Natural killer cell (primary cell): ENCODE measurements at places on chromosomes 5 and 9. TPM values are rescaled to one million over a fixed set of nuclear protein-coding genes. Genes with fewer than 3 reads are reported as not detected.
A peak's percentile ranks its signal among the peaks of the same experiment; 100 is the strongest.

TRMO gene
- 26.6 TPM for total RNA-seq

DNA sequence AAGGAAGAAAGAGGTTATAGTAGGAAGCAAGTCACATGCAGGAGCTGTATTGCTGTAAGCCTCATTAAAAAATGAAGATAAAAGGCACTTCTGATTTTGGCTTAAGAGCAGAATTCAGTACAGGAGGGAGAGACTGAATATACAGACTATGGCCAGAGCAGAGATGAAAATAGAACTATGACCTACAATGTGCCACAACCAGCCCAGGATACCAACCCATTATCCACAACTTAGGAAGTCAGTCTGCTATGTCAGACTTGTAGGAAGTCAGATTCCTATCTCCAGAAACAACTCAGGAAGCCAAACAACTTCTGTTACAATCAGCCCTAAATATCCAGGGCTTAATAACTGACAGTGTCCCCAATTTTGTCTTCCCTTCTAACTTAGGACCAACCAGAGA, 156.2 kb upstream of the ANKH start:
- peaks cover 4% of the 10 kb centered on the region for H3K27me3 ChIP-seq
- no peak overlapping the region for H3K4me3 ChIP-seq
- H3K27ac ChIP-seq, result no peak overlapping the region
- no peaks in the 10 kb centered on the region for H3K36me3 ChIP-seq

GRCh38 chr9:133491656-133491925, 12.7 kb upstream of the SLC2A6 start:
- H3K27me3 ChIP-seq, result no peaks in the 10 kb centered on the region
- H3K27ac ChIP-seq, result no peak overlapping the region
- no peaks in the 10 kb centered on the region for H3K36me3 ChIP-seq
- H3K4me1 ChIP-seq, result no peaks in the 10 kb centered on the region
- no peak for DNase-seq
- H3K4me3 ChIP-seq, result no peak overlapping the region

ORM2 gene
- not detected for total RNA-seq

- no peaks in the 10 kb centered on the region for H3K36me3 ChIP-seq
- DNase-seq, result no peak
- H3K27ac ChIP-seq, result peak overlapping the region; percentile 2
These were observed 103.4 kb downstream of the OTULIN start for GRCh38 chr5:14767735-14768507.

- no peak overlapping the region for H3K4me3 ChIP-seq
- no peak for DNase-seq
- no peaks in the 10 kb centered on the region for H3K27me3 ChIP-seq
- H3K4me1 ChIP-seq, result no peaks in the 10 kb centered on the region
These were observed 218.4 kb downstream of the ADAMTS6 start for GRCh38 chr5:65263321-65263720.

- no peak overlapping the region for H3K27ac ChIP-seq
- no peaks in the 10 kb centered on the region for H3K36me3 ChIP-seq
- no peaks in the 10 kb centered on the region for H3K4me1 ChIP-seq
- no peak overlapping the region for H3K4me3 ChIP-seq
- DNase-seq, result no peak
These were observed 483 bp downstream of the FBXL7 start for GRCh38 chr5:15500325-15501001.

ZNF483 gene
- total RNA-seq, result 5.8 TPM

PRDM9 gene
- not detected for total RNA-seq

RLN2 gene
- 1.4 TPM for total RNA-seq

- H3K4me1 ChIP-seq, result no peaks in the 10 kb centered on the region
- H3K36me3 ChIP-seq, result no peaks in the 10 kb centered on the region
- H3K27me3 ChIP-seq, result no peaks in the 10 kb centered on the region
- H3K27ac ChIP-seq, result no peak overlapping the region
- DNase-seq, result no peak
These were observed 32.5 kb downstream of the SHB start for GRCh38 chr9:38036359-38037084.

GPR151 gene
- not detected for total RNA-seq

- H3K27me3 ChIP-seq, result no peaks in the 10 kb centered on the region
- no peak for DNase-seq
- H3K27ac ChIP-seq, result no peak overlapping the region
- no peaks in the 10 kb centered on the region for H3K36me3 ChIP-seq
- H3K4me3 ChIP-seq, result no peak overlapping the region
These were observed 9.8 kb downstream of the RIGI start for GRCh38 chr9:32516241-32516640.

DNA sequence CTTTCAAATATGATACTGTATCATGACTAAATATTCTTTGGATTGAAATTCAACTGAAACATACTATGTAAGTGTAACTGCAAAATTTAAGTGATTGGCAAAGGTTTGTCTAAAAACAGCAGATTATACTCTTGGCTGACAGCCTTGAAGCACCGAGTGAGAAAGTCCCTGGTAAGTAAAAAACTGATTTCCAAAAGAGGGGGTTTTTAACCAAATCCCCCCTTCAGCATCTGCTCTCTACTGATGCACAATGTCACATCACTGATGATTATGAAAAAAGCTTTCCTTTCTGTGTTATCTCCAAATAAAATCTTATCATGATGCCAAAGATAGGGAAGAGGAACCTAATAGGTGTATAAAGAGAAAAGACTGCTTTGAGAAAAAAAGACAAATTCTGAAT, 141.0 kb downstream of the MEF2C start:
- no peaks in the 10 kb centered on the region for H3K36me3 ChIP-seq
- H3K4me1 ChIP-seq, result no peaks in the 10 kb centered on the region
- no peak overlapping the region for H3K4me3 ChIP-seq
- no peak overlapping the region for H3K27ac ChIP-seq

TOR4A gene
- total RNA-seq, result 19.2 TPM

GRCh38 chr5:138528208-138528607, 14.8 kb downstream of the ETF1 start:
- H3K27ac ChIP-seq, result no peak overlapping the region
- no peaks in the 10 kb centered on the region for H3K4me1 ChIP-seq
- H3K36me3 ChIP-seq, result peaks cover 11% of the 10 kb centered on the region
- DNase-seq, result no peak

GRCh38 chr5:17065458-17065857, 129.4 kb upstream of the MYO10 start:
- no peak overlapping the region for H3K4me3 ChIP-seq
- no peak for DNase-seq
- no peaks in the 10 kb centered on the region for H3K27me3 ChIP-seq
- no peaks in the 10 kb centered on the region for H3K36me3 ChIP-seq
- H3K4me1 ChIP-seq, result no peaks in the 10 kb centered on the region

GRCh38 chr9:33192493-33193255, 25.5 kb upstream of the B4GALT1 start:
- H3K27me3 ChIP-seq, result no peaks in the 10 kb centered on the region
- H3K4me3 ChIP-seq, result no peak overlapping the region
- DNase-seq, result no peak
- no peak overlapping the region for H3K27ac ChIP-seq

DNA sequence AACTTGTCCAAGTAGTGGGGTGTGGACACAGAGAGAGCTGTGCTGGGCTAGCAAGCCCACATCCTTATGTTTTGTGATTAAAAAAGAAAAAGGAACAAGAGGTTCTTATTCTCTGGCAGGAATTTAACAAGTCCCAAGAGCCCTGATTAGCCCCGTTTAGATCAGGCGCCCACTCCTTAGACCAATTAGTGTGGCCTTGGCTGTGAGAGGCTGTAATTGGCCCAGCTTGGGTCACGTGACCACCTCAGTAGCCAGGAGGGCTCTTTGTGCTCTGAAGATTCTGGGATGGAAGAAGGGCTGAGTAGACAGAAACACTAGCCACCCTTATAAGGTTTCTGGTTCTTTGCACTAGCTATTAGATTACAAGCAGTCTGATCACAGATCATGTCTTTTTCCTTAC, 31.1 kb downstream of the GCNT4 start:
- H3K4me1 ChIP-seq, result peaks cover 12% of the 10 kb centered on the region
- no peaks in the 10 kb centered on the region for H3K27me3 ChIP-seq
- H3K27ac ChIP-seq, result no peak overlapping the region
- DNase-seq, result no peak

- H3K36me3 ChIP-seq, result no peaks in the 10 kb centered on the region
- no peak for DNase-seq
- no peak overlapping the region for H3K4me3 ChIP-seq
- no peak overlapping the region for H3K27ac ChIP-seq
- H3K4me1 ChIP-seq, result no peaks in the 10 kb centered on the region
These were observed 141.0 kb downstream of the OLFM1 start for GRCh38 chr9:135228345-135228982.

- no peaks in the 10 kb centered on the region for H3K4me1 ChIP-seq
- H3K27ac ChIP-seq, result no peak overlapping the region
- H3K27me3 ChIP-seq, result no peaks in the 10 kb centered on the region
- DNase-seq, result no peak
- no peak overlapping the region for H3K4me3 ChIP-seq
These were observed 29.3 kb downstream of the PPIC start for GRCh38 chr5:123007182-123007581.

- H3K4me3 ChIP-seq, result no peak overlapping the region
- H3K36me3 ChIP-seq, result no peaks in the 10 kb centered on the region
- H3K27ac ChIP-seq, result no peak overlapping the region
- H3K27me3 ChIP-seq, result no peaks in the 10 kb centered on the region
These were observed 28.8 kb downstream of the AHRR start for GRCh38 chr5:350355-350754.

DNA sequence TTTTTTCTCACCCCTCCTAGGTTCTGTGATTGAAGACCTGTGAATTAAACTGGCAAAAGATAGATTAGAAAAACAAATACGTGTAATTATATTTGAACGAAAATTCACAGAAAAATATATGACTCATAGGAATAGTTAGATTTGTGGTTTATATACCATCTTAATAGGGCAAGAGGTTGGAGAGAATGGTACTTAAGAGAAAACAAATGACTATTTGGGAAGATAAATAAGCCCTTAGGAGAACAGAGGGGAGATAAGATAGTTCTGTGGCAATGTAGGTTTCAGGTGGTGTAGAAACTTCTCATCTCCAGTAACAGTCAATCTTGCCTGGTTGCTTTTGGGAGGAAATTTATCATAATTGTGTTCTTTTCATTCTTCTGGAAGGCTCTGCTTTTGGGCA, 122.0 kb downstream of the PRDM9 start:
- no peak overlapping the region for H3K27ac ChIP-seq
- H3K4me1 ChIP-seq, result no peaks in the 10 kb centered on the region
- H3K4me3 ChIP-seq, result no peak overlapping the region

- H3K27ac ChIP-seq, result no peak overlapping the region
- H3K4me1 ChIP-seq, result peaks cover 15% of the 10 kb centered on the region
- no peaks in the 10 kb centered on the region for H3K36me3 ChIP-seq
- no peaks in the 10 kb centered on the region for H3K27me3 ChIP-seq
- no peak for DNase-seq
- H3K4me3 ChIP-seq, result no peak overlapping the region
These were observed 251.7 kb downstream of the DENND1A start for GRCh38 chr9:123678038-123678877.

DNA sequence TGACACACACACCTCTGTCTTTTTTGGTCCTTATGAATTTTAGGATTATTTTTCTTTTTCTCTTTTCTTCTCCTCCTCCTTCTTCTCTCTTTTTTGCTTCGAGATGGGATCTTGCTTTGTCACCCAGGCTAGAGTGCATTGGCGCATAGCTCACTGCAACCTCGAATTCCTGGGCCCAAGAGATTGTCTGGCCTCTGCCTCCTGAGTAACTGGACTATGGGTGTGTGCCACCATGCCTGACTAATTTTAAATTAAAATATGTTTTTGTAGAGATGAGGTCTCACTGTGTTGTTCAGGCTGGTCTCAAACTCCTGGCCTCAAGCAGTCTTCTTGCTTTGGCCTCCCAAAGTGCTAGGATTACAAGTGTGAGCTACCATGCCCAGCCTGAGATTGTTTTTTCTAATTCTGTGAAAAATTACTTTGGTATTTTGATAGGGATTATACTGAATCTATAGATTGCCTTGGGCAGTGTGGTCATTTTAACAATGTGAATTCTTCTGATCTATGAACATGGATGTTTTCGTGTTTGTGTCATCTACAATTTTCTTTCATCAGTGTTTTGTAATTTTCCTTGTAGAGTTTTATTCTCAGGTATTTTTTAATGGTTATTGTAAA, 7.7 kb downstream of the AHRR start:
- H3K4me3 ChIP-seq, result no peak overlapping the region
- no peak overlapping the region for H3K27ac ChIP-seq
- no peaks in the 10 kb centered on the region for H3K36me3 ChIP-seq
- no peak for DNase-seq
- no peaks in the 10 kb centered on the region for H3K27me3 ChIP-seq

DPYSL3 gene
- not detected for total RNA-seq

DNA sequence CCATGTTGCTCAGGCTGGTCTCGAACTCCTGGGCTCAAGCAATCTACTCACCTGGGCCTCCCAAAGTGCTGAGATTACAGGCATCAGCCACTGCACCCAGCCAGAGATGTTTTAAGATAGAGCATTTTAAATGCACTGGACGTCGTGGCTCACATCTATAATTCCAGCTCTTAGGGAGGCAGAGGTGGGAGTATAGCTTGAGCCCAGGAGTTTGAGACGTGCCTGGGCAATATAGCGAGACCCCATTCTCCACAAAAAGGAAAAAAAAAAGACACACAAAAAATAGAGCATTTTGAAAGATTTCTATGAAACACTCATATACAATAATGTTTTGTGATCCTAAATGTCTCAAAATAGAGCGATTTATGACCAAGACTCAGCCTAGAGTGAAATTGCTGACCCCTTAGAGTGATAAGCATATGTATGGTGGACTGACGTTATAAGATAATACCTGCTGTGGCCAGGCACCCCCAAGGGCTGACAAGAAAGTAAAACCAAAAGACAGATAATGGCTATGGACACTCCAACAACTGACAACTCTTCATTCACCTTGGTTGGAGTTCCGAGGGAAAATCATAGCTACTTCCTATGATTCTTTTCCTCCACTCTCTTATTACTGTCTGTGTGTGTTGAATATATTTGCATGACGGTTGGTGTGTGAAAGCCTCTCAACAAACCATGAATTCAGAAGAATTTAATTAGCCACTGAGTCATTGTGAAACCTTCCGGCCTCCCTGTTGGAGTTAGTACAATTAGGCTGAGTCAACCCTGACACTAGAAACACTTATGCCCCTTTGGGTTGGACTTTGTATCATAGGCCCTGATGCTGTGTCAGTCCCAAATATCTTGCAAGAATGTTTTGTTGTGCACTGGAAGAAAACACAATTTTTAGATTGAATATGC, 526.5 kb upstream of the NUDT12 start:
- DNase-seq, result no peak
- H3K4me3 ChIP-seq, result no peak overlapping the region
- H3K27me3 ChIP-seq, result no peaks in the 10 kb centered on the region
- no peaks in the 10 kb centered on the region for H3K4me1 ChIP-seq
- no peaks in the 10 kb centered on the region for H3K36me3 ChIP-seq

DNA sequence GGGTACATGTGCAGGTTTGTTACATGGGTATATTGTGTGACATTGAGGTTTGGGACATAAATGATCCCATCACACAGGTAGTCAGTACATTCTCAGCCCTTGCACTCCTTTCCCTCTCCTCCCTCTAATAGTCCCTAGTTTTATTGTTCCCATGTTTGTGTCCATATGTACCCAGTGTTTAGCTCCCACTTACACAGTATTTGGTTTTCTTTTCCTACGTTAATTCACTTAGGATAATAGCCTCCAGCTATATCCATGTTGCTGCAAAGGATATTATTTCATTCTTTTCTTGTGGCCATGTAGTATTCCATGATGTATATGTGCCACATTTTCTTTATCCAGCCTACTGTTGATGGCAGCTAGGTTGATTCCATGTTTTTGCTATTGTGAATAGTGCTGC, 27.4 kb downstream of the CNOT6 start:
- peaks cover 4% of the 10 kb centered on the region for H3K4me1 ChIP-seq
- H3K4me3 ChIP-seq, result no peak overlapping the region
- no peak for DNase-seq
- no peaks in the 10 kb centered on the region for H3K27me3 ChIP-seq

TMEM174 gene
- not detected for total RNA-seq

GRCh38 chr5:39420482-39421145, 4.2 kb downstream of the DAB2 start:
- no peak overlapping the region for H3K4me3 ChIP-seq
- H3K27ac ChIP-seq, result no peak overlapping the region
- H3K4me1 ChIP-seq, result peaks cover 17% of the 10 kb centered on the region
- no peaks in the 10 kb centered on the region for H3K36me3 ChIP-seq
- H3K27me3 ChIP-seq, result no peaks in the 10 kb centered on the region
